ENCODE measurements at places on chromosomes 5 and 9.

DNA sequence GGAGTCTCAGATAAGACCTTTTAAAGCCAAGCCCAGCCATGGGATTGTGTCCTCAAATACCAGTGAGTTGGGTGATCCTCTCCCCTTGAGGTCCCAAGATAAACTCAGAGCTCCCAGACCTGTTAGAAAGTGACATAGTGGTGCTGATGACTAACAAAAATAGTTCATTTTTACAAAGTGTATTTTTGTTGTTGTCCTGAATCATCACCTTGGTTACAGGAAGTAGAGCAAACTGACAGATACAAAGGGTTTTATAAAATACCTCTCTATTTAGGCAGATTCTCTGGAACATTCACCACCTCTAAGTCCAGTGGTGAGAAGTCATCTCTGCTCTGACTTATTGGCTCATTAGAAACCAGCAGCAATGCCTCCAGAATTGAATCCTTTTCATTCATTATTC lies 259.3 kb downstream of the CEMIP2 start:
- DNase-seq: no peak

GRCh38 chr5:7878381-7878873 lies 9.5 kb downstream of the MTRR start:
- DNase-seq: no peak

DNA sequence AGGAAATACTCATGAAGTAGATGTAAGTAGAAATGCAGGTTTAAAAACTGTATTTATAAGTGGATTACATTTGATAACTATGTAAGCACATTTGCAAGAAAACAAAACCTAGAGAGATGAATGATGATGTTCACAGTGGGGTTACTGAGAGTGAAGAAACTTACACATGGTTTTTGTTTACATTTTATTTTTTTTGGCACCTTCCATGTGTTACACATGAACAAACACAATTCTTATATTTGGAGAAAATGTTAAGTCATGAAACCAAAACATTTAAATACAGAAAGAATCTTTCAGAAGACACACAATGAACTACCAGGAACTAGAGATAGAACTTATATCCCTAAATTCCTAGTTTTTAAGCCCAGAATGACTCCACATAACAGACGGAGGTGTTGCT lies 51.5 kb upstream of the SPATA31E1 start:
- no peak for DNase-seq

GRCh38 chr5:115033861-115034260 lies 135.8 kb downstream of the TRIM36 start:
- no peak for DNase-seq

GRCh38 chr5:126884269-126884819 lies 107.4 kb downstream of the LMNB1 start:
- no peak for DNase-seq

GRCh38 chr5:82045554-82046275 lies 73.9 kb downstream of the ATG10 start:
- no peak for DNase-seq

DNA sequence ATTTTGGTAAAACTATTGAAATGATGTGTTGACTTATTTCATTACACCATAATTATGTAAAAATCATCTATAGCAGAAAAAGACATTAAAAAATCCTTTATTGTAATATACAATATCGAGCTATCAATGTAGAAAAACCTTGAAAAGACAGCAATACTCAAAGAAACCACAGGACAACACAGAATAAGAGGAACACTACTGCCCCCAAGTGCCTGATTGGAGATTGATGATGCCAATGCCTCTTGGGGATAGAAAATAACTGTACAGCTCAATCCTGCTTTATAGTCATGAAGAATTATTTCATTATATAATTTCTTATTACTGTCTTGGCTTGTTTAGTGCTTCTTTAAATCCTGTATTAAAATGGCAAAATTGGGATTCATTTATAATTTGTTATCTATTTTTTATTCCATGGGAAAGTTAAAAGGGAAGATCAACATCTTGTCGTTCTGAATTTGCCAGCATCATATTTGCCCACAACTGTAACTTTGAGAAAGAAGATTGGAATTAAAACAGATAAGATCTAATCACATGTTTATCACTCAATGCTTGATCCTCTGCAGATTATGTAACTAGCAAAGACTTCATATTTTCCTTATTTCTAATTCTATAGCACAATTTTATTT lies 337.5 kb downstream of the CDH9 start:
- no peak for DNase-seq

GRCh38 chr9:74521009-74521408 lies 23.9 kb downstream of the RORB start:
- DNase-seq: no peak
